Tongue (tissue), 3 donors: ENCODE measurements at places on chromosomes 12 and 14.

DNA sequence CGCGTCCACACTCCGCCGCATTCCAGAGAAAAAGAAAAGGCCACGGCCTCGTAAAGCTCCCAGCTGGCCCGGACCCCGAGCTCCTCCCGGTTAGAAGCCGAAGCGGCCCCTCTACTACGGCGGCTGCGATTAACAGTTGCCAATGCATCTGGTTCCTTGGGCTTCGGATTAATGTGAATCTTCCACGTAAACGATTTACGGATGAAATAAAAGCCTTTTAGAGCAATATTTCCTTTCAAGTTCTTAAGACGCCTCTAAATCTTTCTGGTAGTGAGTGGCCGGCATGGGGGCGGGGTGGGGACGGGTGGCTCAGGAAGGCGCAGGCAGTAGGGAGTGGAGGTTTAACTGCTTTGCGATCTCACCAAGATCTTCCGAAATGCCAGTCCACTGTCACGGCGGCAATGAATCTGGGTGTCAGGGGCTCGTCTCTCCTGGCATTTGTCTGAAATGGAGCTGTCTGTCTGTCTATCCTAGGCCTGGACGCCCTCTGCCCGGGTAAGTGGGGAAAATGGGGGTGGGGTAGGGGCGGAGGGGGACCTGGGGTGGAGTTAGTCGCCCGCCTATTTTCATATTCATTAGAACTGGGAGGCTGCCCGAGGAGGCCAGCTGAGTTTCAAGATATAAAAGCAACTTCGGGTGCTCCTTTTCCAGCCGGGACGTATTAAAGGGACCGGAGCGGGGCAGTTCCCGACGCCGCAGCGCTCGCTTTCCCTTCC lies 413 bp upstream of the ALX1 start:
- peak; percentile 43 for DNase-seq

- DNase-seq: no peak
These were observed 25.5 kb upstream of the PRICKLE1 start for GRCh38 chr12:42615006-42615405.

DNA sequence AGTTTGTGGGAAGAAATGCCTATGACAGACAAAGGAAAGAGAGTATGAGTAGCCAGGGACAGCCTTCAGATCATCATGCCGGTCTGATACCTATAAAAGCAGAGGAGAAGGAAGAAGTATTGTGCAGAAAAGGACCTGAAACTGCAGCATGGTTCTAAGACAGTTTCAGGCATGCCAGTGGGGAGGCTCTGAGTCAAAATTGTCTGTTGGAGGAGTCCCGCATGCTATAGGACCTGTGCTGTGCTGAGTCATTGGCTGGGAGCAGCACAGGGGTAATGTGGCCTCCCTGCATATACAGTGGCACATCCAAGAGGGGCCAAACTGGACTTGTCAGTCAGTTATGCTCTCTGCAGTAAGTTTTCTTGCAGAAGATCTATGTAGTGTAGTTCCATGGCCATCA lies 40.7 kb downstream of the NEUROD4 start:
- DNase-seq: no peak

DNA sequence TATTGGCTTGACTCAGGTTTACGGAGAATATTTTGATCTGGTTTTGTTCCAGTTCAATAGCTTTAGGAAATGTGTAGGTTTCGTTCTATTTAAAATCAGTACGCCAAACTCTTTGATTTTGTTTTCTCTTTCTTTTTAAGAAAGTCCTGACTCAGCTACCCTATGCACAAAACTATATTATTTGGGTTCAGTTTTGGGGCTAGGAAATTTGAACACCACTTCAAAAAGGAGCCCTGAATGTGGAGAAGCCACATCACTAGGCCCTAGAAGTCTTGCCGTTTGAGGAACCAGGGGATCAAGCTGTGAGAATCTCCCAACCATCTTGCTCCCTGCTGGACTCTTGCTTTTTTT lies 168.2 kb upstream of the BCL2L14 start:
- no peak for DNase-seq
